CD4-positive, alpha-beta memory T cell (primary cell): ENCODE measurements at places on chromosomes 3 and 15.

- no peak for DNase-seq
Observed at GRCh38 chr15:89460048-89460447, 36.3 kb downstream of the RHCG start.

DNA sequence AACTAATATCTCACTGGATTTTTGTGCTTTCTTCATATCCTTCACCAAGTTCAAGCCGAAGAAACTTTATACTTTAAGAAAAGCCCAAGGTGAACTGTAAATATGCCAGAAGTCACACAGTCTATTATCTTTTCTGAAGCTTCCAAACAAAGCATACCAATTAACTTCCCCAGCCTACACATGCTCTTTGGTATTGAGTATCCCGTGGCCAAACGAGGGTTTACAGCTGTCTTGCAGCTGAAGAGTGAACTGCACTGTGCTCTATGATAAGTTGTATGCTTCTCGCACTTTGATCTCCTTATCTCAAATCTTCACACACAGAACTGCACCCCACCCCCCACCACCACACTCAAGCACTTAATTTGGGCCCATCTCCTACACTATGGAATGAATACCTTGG is 215.6 kb upstream of the VEPH1 start:
- no peak for DNase-seq

- no peak for DNase-seq
Observed at GRCh38 chr15:37112171-37112570, 11.8 kb upstream of the MEIS2 start.

DNA sequence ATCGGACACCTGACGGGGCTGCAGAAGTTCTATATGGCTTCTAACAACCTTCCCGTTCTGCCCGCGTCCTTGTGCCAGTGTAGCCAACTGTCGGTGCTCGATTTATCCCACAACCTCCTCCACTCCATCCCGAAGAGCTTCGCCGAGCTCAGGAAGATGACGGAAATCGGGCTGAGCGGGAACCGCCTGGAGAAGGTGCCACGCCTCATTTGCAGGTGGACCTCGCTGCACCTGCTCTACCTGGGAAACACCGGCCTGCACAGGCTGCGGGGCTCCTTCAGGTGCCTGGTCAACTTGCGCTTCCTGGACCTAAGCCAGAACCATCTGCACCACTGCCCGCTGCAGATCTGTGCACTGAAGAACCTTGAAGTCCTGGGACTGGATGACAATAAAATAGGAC is 9.8 kb upstream of the LRRC34 start:
- DNase-seq, result no peak

GRCh38 chr3:115617591-115617990 is 5.7 kb upstream of the GAP43 start:
- DNase-seq, result no peak

- DNase-seq, result no peak
Observed at GRCh38 chr3:46393011-46393410, 13.9 kb downstream of the CCR5AS start.

DNA sequence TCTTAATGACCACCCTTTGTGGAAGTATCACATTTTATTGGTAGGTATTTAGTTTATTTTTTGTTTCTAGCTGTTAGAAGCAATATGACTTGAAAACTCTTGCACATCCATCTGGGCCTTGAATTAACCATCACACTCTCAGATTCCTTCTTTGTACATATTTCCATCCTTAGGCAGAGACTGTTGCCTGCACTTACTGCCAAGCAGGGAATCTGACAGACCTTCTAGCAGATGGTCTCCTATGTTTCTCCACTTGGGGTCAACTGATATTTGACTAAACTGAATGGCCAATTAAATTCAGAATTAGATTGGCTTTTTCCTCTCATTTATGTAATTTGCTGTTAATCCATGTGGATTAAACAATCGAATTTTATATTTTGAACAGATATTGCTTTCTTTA is 324.9 kb upstream of the TGFBR2 start:
- no peak for DNase-seq

DNA sequence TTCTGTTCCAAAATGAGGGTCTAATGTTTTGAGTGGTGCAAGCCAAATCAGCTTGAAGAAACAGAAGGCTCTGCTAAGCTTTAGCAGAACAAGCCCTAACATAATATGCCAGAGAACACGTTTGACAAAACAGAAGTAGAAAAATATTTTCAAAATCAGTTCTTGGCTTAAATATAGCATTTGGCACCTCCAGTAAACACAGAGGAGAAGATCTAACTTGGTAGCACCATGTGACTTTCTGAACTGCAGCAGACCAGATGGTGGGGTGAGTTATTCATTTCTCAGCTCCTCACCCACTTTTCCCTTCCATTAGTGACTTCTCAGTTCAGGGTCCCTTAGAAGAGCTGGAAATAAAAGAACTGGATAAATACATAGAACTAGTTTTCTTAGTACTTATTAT is 395.8 kb downstream of the MAGI1 start:
- DNase-seq, result no peak

GRCh38 chr15:80950291-80951078 is 39.1 kb downstream of the MESD start:
- DNase-seq, result no peak
